ENCODE measurements at places on chromosomes 12 and 14.

DNA sequence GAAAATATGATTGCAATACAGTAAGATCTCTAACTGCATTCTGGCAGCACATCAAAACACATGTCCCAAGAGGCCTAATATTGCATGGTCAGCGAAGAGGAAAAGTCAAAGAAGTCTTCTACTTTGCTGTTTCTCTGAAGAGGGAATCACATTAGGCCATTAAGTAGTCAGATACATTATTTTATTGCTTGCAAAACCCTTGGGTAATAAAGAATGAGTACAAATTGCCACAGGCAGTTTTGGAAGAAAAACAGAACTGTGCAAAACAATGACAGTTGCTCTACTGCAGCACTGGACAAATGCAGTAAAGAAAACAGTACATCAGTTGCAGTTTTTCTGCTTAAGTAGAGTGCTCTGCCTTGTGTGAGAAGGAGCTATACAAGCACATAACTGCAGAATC is 211.9 kb downstream of the MED13L start:
- no peak for DNase-seq

- DNase-seq: no peak
Observed at GRCh38 chr12:74780182-74780849, 242.7 kb downstream of the ATXN7L3B start.

- DNase-seq: no peak
Observed at GRCh38 chr14:23443881-23444280, 8.4 kb upstream of the MYH7 start.

GRCh38 chr12:32903763-32904162 is 7.2 kb upstream of the PKP2 start:
- DNase-seq: no peak

DNA sequence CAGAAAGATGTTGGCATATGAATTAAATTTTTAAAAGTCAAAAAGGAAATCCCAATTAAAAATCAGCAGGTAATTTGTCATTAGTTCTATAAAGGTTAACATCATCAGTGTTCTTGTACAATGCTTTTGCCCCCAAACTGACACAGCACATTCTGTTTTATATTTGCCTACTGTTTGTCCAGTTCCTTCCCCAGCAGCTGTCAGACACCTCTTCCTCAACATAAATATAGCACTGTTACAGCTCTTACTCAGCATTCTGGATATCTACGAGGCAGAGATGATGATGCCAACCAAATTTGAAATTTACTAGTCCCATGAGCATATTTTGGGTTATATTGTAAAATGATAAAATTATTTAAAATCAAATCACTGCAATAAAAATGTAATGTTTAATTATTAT is 124.6 kb downstream of the SINHCAF start:
- DNase-seq: no peak

GRCh38 chr12:120453977-120454376 is 7.7 kb downstream of the GATC start:
- no peak for DNase-seq

DNA sequence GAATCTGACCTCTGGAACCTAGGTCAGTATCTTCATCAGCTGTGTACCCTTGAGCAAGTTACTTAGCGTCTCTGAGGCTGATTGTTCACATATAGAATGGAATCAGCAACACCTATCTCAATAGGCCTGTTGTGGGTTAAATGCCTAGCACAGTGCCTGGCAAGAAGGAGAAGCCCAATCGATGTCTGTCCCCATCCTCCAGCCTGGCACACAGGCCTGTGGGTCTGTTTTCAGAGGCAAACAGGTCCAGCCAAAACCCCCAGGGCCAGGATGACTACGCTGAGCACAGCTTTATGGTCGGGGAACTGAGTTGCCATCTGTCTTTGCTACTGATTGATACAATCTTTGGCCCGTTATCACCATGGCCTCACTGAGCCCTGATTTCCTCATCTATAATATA is 89.2 kb downstream of the NUAK1 start:
- no peak for DNase-seq

DNA sequence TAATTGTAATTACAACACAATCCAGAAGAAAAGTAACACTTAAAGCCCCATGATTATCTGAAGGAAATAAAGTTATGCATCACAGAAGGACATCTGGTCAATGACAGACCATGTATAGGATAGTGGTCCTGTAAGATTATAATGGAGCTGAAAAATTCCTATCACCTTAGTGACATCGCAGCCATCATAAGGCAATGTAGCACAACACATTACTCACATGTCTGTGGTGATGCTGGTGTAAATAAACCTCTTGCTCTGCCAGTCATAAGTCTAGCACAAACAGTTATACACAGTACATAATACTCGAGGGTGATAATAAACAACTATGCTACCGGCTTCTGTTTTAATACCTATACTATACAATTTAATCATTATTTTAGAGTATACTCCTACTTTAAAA is 11.2 kb downstream of the ATG2B start:
- DNase-seq: no peak

DNA sequence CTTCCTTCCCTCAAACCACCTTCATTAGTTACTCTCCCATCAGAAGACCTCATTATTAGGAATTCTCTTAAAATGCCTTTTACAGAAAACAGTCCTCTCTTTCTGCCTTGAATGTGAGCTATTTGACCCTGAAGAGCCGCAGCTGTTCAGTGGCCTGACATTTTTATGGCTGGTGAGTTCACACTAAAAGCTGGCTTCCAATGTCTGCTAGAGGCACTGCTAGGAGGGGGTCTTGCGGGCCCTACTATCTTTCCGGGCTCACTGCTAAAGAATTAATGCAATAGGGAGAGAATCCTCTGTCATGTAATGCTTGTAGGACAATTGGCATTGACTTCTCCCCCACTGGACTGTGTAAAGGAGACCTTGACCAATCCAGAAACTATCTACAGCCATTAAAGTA is 87.7 kb downstream of the GPR135 start:
- no peak for DNase-seq

DNA sequence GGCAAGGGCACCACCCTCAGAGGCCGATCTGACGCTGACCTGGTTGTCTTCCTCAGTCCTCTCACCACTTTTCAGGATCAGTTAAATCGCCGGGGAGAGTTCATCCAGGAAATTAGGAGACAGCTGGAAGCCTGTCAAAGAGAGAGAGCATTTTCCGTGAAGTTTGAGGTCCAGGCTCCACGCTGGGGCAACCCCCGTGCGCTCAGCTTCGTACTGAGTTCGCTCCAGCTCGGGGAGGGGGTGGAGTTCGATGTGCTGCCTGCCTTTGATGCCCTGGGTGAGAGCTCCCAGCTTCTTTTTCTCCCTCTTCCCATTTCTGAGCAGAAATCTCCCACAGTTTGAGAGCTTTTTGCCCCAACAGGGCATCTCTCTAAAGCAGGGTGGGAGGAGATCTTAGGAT is 1.8 kb downstream of the OAS1 start:
- no peak for DNase-seq

GRCh38 chr12:11953523-11953922 is 117.2 kb upstream of the BCL2L14 start:
- DNase-seq: no peak

DNA sequence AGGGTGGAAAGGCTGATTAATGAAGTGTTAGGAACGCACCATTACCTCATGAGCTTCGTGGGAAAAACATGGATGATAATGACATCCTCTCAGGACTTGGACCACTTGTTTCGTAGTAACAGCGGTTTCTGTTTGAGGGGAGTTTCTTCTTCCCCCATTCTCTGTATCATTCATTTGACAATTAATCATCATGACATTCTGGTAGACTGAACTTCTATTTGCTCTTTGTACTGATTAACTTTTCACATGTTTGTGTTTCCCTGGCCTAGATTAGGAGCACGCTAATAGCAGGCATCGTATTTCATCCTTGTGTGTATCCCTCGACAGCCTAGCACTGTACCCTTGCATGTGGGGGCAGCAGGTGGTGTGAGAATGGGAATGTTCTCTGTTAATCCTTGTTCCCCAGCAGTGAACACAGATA is 8.0 kb downstream of the LRRC74A start:
- DNase-seq: no peak

DNA sequence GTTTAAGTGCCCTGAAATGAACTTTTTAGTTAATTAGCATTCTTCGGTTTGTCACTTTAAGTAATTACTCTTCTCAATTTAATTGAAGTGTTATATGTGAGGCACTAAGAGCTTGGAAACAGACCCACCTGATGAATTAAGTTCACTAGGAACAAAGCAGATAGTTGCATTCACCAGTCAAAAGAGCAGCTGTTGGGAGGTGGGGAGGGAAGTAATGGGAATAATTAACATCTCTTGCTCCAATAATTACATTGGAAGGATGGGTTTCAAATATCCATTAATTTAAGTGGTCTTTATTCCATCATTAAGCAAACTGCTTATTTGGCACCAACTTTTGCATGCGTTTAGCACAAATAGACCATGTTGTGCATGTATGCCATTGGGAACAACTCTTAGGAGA is 667.2 kb downstream of the GALC start:
- DNase-seq: no peak

DNA sequence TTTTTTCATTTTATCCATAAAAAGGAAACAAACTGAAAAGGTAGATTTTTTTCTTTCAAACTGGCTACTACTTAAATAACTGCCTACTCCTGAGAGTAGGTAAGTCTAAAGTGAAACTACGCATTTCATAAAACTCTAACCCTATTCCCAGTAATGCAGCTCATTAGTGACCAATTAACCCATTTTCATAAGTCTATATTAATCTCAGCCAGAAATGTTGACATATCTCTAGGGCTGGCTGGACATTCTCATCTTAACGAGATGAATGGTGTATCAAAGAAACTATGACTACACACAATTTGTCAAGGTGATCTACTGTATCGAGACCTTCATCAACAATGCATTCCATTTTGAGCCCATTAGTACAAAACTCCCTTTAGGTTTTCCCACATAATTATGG is 57.2 kb downstream of the EPS8 start:
- no peak for DNase-seq

DNA sequence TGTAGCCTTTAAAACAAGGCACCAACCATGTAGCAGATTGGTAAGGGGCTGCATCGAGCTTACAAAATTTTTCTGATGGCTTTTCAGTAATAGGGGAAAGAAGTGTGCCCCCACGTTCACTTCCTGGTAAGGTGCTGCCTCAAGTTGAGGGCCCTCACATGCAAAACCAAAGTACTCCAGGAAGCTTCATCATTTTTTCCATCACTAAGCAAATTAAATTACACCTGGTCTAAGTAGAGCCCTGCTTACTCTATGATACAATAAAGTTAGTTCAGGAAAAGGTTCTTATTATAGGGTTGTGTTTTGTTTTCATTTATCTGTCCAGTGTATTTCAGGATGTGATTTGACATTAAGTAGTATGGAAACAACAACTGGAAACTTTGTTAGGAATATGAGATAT is 15.0 kb upstream of the AKAP5 start:
- DNase-seq: no peak

DNA sequence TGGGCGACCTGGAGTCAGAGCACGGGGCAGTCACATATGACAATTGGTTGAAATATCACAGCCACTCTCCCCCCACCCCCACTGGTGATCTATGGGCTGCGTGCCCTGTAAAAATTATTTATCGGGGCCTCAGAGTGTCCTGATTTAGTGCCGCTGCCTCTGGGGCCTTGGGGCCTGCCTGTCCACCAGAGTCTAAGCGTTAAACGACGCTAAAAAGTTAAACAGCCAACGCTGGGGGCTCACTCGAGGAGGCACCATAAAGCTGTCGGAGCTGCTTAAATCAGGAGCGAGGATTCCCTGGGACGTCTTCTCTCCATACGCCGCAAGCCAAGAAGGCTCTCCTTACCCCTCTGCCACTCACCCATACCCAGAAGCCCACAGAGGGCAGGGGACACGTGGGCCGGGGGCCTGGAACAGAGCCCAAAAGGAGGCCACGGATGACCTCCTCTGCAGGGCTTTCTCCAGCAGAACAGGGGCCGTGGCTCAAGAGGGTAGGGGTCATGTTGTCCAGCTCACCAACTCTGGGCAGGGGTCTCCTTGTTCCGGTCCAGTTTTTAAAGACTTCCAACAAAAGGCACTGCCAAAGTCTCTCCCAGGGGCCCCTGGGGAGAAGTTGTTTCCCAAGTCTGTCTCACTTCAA is 42.2 kb downstream of the SMUG1 start:
- DNase-seq: no peak
